Dermis microvascular lymphatic vessel endothelial cell (primary cell): ENCODE measurements at places on chromosomes 11 and 22. TPM values are rescaled to one million over a fixed set of nuclear protein-coding genes. Genes with fewer than 3 reads are reported as not detected.

DNA sequence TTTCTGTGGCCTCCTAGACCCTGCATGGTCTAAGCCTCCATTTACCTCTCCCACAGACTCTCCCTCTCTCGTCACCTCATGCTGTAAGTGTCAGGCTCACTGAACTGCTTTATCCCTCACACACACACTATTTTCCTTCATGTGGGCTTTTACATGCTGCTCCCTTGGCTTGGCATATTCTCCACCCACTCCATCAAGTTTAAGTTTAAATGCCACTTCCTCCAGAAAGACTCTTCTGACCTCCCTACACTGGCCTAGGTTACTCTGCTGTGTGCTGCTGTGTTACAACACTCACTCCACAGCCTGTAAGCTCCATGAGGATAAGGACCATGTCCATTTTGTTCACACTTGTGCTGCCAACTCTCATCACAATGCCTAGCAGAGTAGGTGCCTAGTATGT is 2.5 kb downstream of the DCHS1 start:
- DNase-seq = no peak

- no peak for DNase-seq
Observed at GRCh38 chr11:32586576-32587190, 3.1 kb downstream of the EIF3M start.

DNA sequence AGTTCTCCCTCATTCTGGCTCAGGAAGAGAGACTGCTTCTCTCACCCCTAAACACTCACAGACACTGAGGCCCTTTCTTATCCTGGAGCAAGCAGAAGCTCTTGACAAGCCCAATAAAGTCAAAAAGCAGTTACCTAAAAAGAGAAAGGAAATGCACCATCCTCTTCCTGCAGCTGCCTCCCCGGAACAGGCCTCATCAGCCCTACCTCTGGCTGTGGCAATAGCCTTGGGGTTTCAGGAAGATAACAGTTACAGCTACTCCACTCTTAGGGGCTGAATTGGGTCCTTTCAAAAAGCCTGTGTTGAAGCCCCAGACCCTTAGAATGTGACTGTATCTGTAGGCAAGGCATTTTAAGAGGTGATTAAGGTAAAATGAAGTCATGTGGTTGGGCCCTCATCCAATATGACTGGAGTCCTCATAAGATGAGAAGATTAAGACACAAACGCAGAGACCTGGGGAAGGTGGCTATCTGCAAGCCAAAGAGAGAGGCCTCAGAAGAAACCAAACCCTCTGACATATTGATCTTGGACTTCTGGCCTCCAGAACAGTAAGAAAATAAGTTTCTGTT is 3.5 kb upstream of the LGALS12 start:
- no peak for DNase-seq

DNA sequence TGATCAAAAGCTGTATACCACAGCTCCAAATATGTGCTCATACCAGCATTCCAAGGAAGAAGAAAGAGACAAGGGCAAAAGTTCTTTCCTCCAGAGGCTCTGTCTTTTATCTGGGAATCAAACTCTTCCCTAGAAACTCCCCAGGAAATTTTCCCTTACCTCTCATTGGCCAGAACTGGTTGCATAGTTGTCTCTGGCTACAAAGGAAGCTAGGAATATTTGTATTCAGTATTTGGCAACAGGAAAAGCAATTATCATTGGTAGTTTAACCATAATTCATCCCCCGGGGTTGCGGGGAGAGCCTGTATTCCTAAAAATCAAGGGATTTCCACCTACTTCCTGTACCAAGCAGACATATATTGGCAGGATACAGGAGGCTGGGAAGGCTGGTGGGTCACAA is 10.5 kb upstream of the ZFTA start:
- peak; percentile 38 for DNase-seq

GRCh38 chr22:25077964-25078363 is 121.7 kb upstream of the CRYBB3 start:
- DNase-seq = no peak

GRCh38 chr11:69373251-69373635 is 79.3 kb downstream of the MYEOV start:
- DNase-seq = no peak

PIWIL4 gene
- total RNA-seq = 0.51 and 0.76 TPM in 2 replicates

VPREB1 gene
- not detected in 2 replicates for total RNA-seq

CAT gene
- total RNA-seq = 43.0 and 49.7 TPM in 2 replicates
